ENCODE measurements at places on chromosomes 1 and 21.
A peak's percentile ranks its signal among the peaks of the same experiment; 100 is the strongest.

DNA sequence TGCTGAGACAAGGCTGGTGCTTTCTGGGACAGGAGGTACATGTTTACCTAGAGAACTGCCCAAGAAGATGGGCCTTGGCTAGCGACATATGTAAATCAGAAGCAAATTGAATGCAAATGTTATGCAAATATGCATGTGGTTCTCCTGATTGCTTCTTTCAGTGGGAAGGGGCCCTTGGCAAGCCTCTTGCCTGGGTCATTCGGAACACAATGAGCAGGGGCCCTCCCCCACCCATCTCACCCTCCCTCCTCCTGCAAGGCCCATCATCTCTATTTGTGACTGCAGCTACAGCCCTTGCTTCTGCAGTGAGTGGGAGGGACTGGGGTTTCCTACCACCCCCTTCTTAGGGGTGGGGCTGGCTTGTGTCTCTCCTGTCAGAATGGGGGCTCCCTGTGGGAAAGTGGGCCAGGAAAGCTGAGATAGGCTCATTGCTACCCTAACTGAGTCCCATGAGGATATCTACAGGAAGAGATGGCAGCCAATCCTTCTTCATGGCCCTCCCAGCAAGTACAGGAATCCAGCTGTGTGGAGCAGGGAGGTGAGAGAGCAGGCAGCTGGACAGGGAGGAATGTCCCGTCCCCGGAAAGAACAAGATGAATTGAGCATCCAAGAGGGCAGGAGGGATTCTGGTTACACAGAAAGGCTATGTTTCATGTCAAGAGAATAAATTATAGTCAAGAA lies 31.0 kb downstream of the FOXD2 start:
- DNase-seq: no peak

GRCh38 chr1:3314491-3315381 lies 139.7 kb upstream of the ARHGEF16 start:
- DNase-seq: no peak

- no peak for DNase-seq
These were observed 95.5 kb downstream of the NEGR1 start for GRCh38 chr1:72186733-72187307.

DNA sequence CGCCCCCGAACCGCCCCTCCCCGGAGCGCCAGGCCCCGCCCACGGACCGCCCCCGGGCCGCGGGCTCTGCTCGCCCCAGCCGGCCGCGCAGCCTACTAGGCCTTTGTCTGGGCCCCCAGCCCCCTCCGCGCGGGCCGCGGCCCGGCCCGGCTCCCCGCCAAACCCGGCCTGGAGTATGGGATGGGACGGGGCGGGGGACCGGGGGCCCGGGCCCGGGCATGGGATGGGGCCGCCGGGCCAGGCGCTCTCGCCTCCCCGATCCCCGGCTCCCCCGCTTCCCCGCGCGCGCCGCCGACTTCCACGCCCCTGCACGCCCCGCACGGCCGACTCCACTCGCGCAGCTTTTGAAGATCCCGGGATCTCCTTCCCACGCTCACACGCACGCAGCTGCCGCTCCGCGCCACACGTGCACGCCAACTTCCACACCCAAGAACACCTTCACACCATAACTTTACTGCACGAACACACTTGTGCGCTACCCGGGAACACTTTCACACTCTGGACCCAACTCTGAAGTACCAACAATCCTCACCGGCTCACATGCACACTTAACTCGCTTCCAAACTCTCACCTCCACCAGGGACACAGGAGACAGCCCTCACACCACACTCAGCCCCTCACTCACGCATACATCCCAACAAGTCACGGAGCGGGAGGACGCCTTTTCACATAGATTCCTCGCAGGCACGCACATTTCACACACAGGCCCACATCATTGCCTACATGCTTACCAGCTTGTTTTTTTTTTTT lies 437 bp upstream of the HSPG2 start:
- peak; percentile 51 for DNase-seq

DNA sequence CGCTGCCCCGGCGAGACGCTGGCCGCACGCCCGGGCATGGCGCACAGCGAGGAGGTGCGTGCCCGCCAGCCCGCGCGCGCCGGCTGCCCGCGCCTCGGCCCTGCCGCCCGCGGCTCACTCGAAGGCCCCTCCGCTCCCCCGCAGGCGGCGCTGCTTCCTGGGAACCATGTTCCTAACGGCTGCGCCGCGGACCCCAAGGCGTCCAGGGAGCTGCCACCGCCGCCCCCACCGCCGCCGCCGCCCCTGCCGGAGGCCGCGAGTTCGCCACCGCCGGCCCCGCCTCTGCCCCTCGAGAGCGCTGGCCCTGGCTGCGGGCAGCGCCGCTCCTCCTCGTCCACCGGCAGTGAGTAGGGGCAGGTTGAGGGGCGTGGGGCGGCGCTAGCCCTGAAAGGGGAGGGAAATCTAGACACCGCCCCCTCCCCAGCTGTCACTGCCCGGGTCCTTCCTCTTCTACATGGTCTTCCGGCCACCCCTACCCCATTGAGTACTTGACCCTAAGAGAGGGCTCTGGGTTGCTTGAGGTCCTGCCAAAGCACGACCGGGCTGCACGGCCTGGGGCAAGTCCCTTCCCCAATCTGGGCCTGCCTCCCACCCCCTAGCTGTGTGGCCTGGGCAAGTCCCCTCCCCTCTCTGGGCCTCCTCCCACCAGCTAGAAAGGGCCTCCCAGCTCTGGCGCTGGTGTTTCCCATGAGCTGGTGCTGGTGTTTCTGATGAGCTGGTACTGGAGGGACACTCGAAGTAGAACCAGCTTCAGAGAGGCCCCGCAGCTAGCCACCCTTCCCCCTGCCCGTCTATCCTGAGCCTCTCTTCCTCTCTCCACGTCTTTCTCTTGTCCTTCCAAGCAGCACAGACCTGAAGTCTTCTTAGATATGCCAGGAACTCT lies 17.0 kb downstream of the TNFRSF25 start:
- DNase-seq: no peak

GRCh38 chr1:94929351-94930217 lies 2.7 kb upstream of the CNN3 start:
- no peak for DNase-seq

DNA sequence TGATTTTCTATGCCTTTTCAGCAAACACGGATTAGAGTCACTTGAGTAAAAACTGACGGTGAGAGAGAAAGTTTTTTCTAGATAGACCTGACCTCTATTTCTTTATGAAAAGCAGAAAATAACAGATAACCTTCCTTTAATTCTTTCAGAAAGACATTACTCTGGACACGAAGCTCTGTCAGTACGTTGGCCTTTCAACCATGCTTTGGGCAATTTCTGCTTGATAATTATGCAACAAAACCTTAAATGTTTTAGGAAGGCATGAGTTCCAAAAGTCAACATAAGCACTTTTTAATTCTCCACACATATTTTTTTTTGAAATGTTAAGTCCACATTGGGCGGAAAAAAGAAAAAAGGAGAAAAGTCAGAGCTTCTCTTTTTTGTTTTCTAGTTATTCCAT lies 137.8 kb downstream of the AKT3 start:
- DNase-seq: no peak

DNA sequence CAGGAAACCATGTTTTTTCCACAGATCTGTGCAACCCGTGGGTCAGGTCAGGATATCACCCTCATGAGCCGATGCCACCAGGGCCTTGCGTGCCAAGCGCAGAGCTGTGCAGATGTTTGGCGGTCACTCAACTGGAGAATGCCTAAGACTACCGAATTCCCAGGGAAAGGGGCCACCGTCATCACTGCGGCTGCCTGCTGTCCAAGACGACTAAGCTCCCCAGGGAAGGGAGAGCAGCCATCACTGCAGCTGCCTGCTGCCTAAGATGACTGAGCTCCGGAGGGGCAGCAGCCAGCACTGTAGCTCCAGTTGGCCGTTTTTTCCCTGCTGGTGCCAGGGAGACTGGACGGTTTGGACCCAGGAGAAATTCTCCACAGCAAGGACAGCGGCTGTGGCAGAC lies 31.1 kb downstream of the AKT3 start:
- DNase-seq: no peak

GRCh38 chr1:31605908-31606427 lies 11.5 kb upstream of the HCRTR1 start:
- DNase-seq: peak; percentile 24

- DNase-seq: no peak
These were observed 31.1 kb upstream of the MTF1 start for GRCh38 chr1:37890378-37891014.

GRCh38 chr1:224064150-224064549 lies 49.8 kb upstream of the FBXO28 start:
- DNase-seq: no peak

DNA sequence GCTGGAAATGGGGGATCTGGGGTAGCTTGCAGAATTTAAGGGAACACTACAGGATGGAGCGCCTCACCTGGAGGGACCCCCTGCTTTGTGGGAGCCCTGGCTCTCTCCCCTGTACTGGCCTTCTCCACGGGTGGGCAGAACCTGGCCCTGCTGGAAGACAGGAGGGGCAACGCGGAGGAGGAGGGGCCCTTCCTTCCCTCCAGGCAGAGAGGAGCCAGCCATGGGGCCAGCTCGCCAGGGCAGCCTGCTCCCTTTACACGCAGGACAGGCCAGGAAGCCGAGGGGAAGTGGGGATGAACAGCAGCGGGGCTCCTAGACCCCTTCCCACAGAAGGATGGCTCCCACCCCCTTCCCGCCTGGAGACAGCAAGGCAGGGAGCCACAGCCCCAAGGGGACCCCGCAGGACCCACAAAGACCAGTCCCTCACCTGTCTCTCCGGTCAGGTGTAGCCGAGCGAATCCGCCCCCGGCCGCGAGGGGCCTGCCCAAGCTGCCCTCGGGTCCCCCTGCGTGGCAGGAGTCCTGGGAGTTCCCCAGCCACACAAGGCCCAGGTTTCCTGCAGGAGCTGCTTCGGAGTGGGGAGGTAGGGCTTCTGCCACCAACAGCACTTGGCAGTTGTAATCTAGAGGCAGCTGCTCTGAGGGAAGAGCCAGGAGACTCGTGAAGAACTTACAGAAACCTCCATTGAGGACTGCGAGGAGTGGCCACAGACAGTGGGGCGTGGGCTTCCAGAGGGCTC lies 1.6 kb upstream of the SLC19A1 start:
- no peak for DNase-seq

DNA sequence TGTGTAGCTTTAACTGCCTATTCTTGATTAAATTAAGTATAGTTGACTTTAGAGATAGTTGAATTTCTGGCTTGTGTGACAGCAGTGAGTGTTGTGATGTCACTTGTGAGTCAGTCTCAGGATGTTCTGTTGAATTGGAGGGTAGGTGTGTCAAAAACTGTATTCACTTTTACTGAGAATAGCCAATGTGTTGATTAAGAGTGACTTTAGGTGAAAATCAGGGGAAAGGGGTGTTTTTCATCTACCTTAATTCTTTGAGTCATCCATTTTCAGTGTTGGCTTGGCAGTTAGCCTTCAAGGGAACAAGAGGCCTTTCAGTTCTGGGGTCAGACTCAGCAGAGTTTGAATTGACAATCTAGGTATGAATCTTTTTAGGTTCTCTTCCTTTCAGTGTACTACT lies 75.9 kb downstream of the CDC14A start:
- no peak for DNase-seq

- DNase-seq: no peak
These were observed 18.6 kb upstream of the COL18A1 start for GRCh38 chr21:45386336-45386727.

DNA sequence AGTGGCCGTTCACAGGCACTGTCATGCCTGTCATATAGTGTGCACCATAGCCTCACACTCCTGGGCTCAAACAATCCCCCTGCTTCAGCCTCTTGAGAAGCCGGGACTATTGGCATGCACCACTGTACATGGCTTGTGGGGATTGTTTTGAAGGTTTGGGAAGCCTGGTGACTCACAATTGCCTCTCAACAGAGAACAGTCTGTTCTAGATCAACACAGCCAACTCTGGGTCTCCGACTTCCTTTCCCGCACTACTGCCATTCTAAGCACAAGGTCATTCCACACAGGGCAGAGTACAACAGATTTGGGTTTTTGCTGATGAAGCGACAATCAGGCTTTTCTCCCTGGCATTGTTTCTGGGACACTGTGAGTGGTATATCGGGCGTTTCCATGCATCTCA lies 15.5 kb upstream of the AHCTF1 start:
- no peak for DNase-seq

- DNase-seq: no peak
These were observed 212.7 kb upstream of the JUN start for GRCh38 chr1:58996341-58997059.

- DNase-seq: no peak
These were observed 148.3 kb downstream of the RHOU start for GRCh38 chr1:228883535-228883934.

DNA sequence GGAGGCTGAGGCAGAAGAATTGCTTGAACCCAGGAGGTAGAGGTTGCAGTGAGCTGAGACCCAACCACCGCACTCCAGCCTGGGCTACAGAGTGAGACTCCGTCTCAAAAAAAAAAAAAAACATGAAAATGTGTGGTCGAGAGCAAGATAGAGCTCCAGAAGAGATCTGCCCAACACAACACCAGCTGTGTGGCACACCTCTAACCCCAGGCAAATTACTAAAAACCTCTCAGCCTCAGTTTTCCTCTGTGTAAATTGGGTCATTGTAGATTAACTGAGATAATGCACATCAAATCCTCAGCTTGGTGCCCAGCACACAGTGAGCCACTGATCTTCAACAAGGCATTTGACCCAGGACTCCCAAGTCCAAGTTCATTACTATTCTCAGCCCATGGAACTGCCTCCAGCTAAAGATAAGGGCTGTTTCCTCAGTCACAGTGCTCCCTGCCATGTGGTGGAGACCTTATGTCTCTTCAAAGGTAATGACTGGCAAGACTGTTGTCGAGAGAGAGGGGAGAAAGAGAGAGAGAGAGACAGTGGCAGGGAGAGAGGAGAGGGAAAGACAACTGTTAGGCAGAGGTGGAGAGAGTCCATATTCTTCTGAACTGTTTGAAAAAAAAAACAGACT lies 58.1 kb downstream of the PTP4A2 start:
- no peak for DNase-seq

- no peak for DNase-seq
These were observed at the start of gene HSPB7 for GRCh38 chr1:16017461-16018303. HSPB7 (minus strand) TSS chr1:16018043; CDS start chr1:16017963, 80 bp downstream.

DNA sequence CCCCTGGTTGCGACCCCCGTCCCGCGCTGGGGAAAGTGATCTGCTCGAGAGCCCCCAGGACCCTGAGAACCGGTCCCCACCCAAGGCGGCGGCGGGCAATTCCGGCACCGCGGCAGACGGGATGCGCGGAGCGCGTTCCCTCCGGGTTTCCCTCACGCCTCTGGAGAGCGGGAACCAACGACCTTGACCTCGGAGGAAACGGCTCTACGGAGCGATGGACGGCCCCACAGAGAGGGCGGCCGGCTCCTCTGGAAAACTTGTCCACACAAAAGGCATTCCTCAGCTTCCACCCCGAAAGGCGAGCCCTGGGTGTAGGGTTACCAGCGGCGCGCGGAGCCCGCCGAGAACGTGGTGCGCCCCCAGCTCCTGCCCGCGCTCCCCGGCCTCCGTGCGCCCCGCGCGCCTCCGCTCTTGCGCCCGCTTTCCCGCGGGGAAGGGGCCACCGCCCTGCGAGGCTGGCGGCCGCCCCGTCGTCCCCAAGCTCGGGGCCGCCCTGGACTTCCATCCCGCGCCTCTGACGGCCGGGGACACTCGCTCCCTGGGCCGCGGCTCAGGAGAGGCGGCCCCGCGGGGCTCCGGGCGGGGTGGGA lies 391 bp upstream of the KIAA1614 start:
- no peak for DNase-seq
